ENCODE measurements at places on chromosomes 6 and 20. TPM values are rescaled to one million over a fixed set of nuclear protein-coding genes. Genes with fewer than 3 reads are reported as not detected.
A peak's percentile ranks its signal among the peaks of the same experiment; 100 is the strongest.

Gene CCND3
- 24.7 TPM for total RNA-seq

Gene INSM1
- not detected for total RNA-seq

Gene GPLD1
- 9.0 TPM for total RNA-seq

Gene HLA-DMA
- total RNA-seq, result 2.1 TPM

Gene KHDC1L
- not detected for total RNA-seq

Gene HRH3
- total RNA-seq, result not detected

Gene PRPH2
- not detected for total RNA-seq

GRCh38 chr20:38209054-38209675 lies 44.1 kb upstream of the TGM2 start:
- H3K27ac ChIP-seq, result no peak overlapping the region
- H3K4me1 ChIP-seq, result no peaks in the 10 kb centered on the region
- no peaks in the 10 kb centered on the region for H3K27me3 ChIP-seq
- H3K4me3 ChIP-seq, result no peak overlapping the region
- H3K36me3 ChIP-seq, result no peaks in the 10 kb centered on the region
- DNase-seq, result peak; percentile 19

- H3K36me3 ChIP-seq, result no peaks in the 10 kb centered on the region
- no peak overlapping the region for H3K27ac ChIP-seq
- H3K4me3 ChIP-seq, result no peak overlapping the region
These were observed 13.4 kb downstream of the CAPN11 start for GRCh38 chr6:44171899-44172546.

DNA sequence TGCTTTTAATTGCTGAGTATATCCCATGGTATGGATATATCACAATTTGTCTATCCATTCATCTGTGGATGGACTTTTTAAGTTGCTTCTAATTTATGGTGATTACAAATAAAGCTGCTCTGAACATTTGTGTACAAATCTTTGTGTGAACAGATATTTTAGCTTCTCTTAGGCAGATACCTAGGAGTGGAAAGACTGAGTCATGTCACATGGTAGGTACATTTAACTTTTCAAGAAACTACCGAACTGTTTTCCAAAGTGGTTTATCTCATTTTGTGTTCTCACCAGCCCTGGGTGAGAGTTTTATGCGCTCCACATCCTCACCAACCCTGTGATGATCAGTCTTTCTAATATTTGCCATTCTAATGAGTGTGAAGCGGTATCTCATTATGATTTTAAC lies 31.0 kb upstream of the ZNFX1 start:
- H3K27ac ChIP-seq, result no peak overlapping the region
- peaks cover 15% of the 10 kb centered on the region for H3K4me1 ChIP-seq
- H3K4me3 ChIP-seq, result no peak overlapping the region
- no peaks in the 10 kb centered on the region for H3K27me3 ChIP-seq
- no peaks in the 10 kb centered on the region for H3K36me3 ChIP-seq
- no peak for DNase-seq

DNA sequence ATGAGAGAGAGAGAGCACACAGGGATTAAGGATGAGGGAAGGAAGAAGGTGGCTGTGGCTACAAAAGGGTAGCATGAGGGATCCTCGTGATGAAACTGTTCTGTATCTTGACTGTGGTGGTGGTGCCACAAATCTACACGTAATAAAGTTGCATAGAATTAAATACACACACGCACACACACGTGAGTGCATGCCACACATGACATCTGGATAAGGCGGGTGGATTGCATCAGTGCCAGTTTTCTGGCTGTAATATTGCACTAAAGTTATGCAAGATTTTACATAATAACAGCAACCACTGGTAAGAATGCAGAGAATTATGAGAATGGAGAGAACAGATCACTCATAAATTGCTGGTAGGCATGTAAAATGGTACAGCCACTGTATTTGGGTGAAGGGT lies 16.9 kb upstream of the STK35 start:
- no peak for DNase-seq
- no peaks in the 10 kb centered on the region for H3K4me1 ChIP-seq
- H3K4me3 ChIP-seq, result no peak overlapping the region
- H3K27me3 ChIP-seq, result no peaks in the 10 kb centered on the region
- H3K36me3 ChIP-seq, result no peaks in the 10 kb centered on the region

DNA sequence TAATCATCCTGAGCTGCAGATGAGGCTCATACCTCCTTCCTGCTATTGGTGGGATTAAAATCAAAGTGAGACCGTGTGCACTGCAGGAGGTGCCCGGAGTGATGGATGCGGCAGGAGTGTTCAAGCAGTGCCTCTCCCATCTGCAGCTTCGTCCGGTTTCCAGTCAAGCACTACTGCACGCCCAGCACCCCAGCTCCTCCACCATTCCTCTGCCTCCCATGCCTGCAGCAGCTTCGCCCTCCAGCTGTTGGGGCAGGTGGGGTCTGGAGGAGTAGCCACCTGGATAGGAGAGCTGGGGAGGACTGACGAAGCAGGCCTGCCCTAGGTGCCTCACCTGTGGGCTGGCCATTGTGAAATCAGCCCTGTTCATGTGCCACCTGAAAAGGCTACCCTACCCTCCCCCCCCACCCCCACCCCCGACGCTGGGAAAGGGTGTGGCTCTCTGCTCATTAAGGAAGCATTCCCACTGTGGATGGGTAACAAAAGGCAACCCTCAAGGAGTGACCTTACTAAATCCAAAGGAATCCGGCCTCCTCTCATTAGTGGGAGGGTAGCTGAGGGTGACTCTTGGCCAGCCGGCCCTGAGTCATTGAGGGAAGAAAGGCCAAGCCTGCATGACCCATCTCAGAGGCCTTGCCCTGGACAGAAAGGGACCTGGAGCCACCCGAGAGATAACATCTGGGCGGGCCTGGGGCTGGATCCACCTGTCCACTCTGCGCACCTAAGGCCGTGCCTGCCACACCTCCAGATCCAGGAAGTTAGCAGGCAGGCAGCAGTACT lies 115.9 kb upstream of the ARMC2 start:
- H3K27ac ChIP-seq, result peak overlapping the region; percentile 55
- DNase-seq, result peak; percentile 81
- H3K4me3 ChIP-seq, result no peak overlapping the region
- H3K27me3 ChIP-seq, result no peaks in the 10 kb centered on the region
- no peaks in the 10 kb centered on the region for H3K36me3 ChIP-seq

DNA sequence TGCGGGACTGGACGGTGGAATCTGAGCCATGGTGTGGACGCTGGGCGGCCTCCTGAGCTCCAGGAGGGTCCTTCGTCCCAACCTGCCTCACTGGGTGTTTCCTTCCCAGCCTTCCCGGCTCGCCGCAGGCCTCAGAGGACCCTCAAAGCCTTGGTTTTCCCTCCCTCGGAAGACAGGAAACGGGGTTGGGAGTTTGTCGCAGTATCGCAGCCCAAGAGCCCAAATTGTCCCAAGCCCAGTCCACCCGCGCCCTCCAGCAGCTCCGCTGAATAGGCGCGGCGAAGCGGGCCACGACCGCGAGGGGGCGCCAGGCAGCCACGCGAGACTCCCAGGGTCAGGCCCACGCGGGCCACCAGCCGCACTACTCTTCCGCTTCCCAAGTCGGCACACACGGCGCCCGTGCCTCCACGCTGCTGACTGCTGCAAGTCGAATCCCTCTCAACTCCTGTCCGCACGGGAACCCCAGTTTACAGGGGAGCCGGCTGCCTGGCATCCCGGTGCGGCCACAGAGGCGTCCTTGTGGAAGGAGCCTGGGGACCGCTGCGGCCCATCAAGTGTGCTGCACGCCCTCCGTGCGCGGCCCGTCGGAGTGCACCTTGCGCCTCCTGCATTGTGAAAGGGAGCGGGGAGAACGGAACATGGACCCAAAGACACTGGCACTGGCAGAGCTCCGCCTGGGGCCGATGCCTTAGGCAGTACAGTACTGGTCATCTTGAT lies 40.4 kb upstream of the HMGA1 start:
- no peaks in the 10 kb centered on the region for H3K36me3 ChIP-seq
- peaks cover 4% of the 10 kb centered on the region for H3K4me1 ChIP-seq

- H3K4me3 ChIP-seq, result no peak overlapping the region
- no peak for DNase-seq
- no peaks in the 10 kb centered on the region for H3K36me3 ChIP-seq
These were observed 474.9 kb downstream of the DOK5 start for GRCh38 chr20:54950304-54950703.

DNA sequence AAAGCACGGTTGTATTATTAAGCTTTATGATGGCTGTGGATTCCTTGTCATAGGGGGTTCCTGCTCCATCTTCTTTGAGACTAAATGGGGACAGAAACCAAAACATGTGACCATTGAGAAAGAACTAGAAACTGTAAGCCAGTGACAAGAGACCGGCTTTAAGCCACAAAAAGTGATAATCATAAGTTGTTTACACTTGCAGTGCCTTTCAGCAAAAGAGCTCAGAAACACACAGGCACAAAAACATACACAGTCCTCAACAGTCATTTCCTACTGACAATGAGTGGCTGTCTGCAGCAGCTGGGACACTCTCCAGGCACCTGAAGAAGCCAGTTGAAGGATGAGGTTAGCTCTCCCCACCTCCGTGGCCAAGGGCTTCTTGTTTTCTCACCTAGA lies 20.0 kb upstream of the UBE2J1 start:
- H3K4me3 ChIP-seq, result no peak overlapping the region
- H3K36me3 ChIP-seq, result no peaks in the 10 kb centered on the region
- no peak overlapping the region for H3K27ac ChIP-seq

DNA sequence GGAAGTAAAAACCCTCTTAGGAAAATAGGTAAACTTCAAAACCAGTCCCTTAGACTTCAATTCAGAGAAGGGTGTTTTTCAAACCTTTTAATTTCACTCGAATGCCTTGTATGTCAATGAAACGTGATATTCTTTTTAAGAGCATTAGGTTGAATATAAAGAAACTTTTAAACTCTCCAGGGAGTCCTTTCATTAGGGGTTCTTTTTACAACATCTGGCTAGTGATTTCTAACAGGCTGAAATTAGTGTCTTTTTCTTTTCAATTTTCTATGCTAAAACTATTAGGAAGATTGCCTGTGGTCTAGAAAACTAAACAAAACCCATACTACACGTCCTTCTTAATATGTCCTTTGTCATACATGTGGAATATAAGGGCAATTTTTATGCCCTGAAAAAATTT lies 569.7 kb upstream of the CITED2 start:
- no peak overlapping the region for H3K4me3 ChIP-seq
- no peaks in the 10 kb centered on the region for H3K27me3 ChIP-seq
- DNase-seq, result no peak
- no peaks in the 10 kb centered on the region for H3K4me1 ChIP-seq
- H3K27ac ChIP-seq, result no peak overlapping the region
- no peaks in the 10 kb centered on the region for H3K36me3 ChIP-seq

DNA sequence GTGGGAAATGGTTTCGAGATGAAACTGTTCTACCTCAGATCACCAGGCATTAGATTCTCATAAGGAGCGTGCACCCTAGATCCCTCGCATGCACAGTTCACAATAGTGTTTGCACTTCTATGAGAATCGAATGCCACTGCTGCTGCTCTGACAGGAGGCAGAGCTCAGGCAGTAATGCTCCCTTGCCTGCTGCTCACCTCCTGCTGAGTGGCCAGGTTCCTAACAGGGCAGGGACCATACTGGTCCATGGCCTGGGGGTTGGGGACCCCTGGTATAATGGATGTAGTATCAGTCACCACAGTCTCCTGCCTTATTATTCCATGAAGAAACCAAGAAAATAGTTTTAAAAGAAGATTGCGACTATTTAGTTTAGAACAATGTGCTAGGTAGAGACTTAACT lies 127.5 kb downstream of the BCKDHB start:
- H3K4me3 ChIP-seq, result no peak overlapping the region
- H3K27ac ChIP-seq, result no peak overlapping the region
- H3K4me1 ChIP-seq, result no peaks in the 10 kb centered on the region
- no peaks in the 10 kb centered on the region for H3K36me3 ChIP-seq
- H3K27me3 ChIP-seq, result no peaks in the 10 kb centered on the region

DNA sequence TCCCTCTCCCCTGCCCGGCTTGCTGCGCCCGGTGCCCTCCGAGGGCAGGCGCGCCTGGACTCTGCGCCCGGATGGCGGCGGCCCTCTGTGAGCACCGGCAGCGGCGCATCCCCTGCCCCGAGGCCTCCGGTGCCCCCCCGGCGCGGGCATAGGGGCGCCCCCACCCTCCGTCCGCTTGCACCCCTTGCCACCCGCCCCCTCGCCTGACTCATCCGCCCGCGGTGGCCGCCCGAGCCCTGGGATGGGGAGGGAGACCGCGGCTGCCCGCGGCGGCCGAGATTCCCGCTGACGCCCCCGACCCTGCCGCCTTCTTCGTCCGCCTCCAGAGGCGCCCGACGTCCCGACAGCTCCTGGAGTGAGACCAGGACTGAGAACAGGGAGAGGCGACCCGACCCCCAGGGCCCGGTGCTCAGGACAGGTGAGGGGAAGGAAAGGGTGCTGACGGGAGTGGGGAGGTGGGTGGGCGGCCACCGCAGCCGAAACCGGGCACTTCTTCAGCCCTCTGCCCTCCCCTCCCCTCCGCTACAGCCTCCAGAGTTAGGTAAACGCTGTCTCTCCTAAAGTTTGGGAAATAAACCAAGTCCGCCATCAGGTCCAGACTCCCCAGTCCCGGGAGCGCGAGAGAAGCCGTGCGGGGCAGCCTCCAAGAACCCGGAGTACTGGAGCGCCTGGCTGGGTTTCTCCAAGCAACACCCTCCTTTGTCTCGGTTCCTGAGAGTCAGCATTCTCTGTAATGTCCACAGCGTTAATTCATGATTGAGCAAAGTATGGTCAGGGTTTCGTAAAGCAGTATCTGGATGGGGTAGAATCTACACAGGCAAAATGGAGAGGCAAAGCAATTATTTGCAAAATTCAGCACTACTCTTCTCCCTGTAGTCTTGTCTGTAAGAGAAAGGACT lies 539 bp downstream of the TMEM200A start:
- peaks cover 16% of the 10 kb centered on the region for H3K4me1 ChIP-seq
- H3K36me3 ChIP-seq, result no peaks in the 10 kb centered on the region
- peak; percentile 70 for DNase-seq
- H3K27me3 ChIP-seq, result no peaks in the 10 kb centered on the region
- H3K27ac ChIP-seq, result peak overlapping the region; percentile 20

DNA sequence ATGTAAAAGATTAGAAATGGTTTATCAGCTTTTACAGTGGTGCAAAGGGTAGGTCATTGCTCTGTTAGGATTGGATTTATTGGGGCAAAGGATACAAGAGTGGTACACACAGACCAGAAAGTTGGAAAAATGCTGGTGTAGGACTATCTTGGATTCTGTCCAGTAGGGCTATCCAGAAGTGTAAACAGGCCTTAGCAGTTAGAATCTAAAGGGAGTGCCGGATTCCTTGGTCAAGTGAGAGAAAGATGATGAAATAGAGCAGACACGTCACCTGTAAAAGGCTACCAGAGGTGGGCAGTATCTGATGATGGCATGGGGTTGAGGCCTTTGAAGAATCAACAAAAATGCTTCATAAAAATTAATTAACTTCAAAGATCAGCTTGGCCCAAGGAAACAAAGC lies 975.9 kb downstream of the KIF16B start:
- H3K27me3 ChIP-seq, result no peaks in the 10 kb centered on the region
- H3K27ac ChIP-seq, result peak overlapping the region; percentile 23
- peaks cover 30% of the 10 kb centered on the region for H3K4me1 ChIP-seq
- DNase-seq, result peak; percentile 14

GRCh38 chr6:26312501-26313397 lies 52.2 kb upstream of the BTN3A2 start:
- no peaks in the 10 kb centered on the region for H3K27me3 ChIP-seq
- peaks cover 17% of the 10 kb centered on the region for H3K4me1 ChIP-seq
- peak overlapping the region; percentile 95 for H3K27ac ChIP-seq

Measured in Caco-2 (cell line).